ENCODE measurements at places on chromosomes 4 and X. TPM values are rescaled to one million over a fixed set of nuclear protein-coding genes. Genes with fewer than 3 reads are reported as not detected.

The KDR gene
- 13.5 TPM for total RNA-seq

The UCHL1 gene
- 1.0 TPM for total RNA-seq

The POLR2B gene
- 24.2 TPM for total RNA-seq

The LGI2 gene
- 0.13 TPM for total RNA-seq

The CT55 gene
- not detected for total RNA-seq

The RAB9B gene
- total RNA-seq: not detected

The SLITRK4 gene
- not detected for total RNA-seq

The ASMT gene
- total RNA-seq: not detected

The NPY2R gene
- total RNA-seq: not detected

The XAGE1A gene
- not detected for total RNA-seq

The CXCL5 gene
- total RNA-seq: not detected

The LNX1 gene
- 7.0 TPM for total RNA-seq

The PNCK gene
- not detected for total RNA-seq

The HTN3 gene
- total RNA-seq: not detected

The OTUD6A gene
- not detected for total RNA-seq

The HMGB3 gene
- 33.0 TPM for total RNA-seq

The FGF13 gene
- total RNA-seq: 0.55 TPM

The PDHA2 gene
- not detected for total RNA-seq

The PABPC5 gene
- 0.38 TPM for total RNA-seq

The MEPE gene
- not detected for total RNA-seq

The TRAPPC11 gene
- total RNA-seq: 15.6 TPM

The SLC49A3 gene
- total RNA-seq: 7.6 TPM

The EDA gene
- 2.5 TPM for total RNA-seq

The TRIM60 gene
- total RNA-seq: not detected

The GNRHR gene
- not detected for total RNA-seq

The ZDHHC15 gene
- 0.13 TPM for total RNA-seq

The NEIL3 gene
- 0.08 TPM for total RNA-seq

The PNMA6A gene
- total RNA-seq: 4.0 TPM

The PPP1R2C gene
- not detected for total RNA-seq

The SYN1 gene
- total RNA-seq: 0.15 TPM

The NAA10 gene
- 38.0 TPM for total RNA-seq

The GPR143 gene
- 0.78 TPM for total RNA-seq

The MSX1 gene
- total RNA-seq: 0.33 TPM

The CA5B gene
- total RNA-seq: 1.3 TPM

The STS gene
- total RNA-seq: 4.2 TPM

The CD99 gene
- total RNA-seq: 152 TPM

The ARHGAP36 gene
- total RNA-seq: not detected

The DDX60 gene
- 4.3 TPM for total RNA-seq

The EDNRA gene
- 2.0 TPM for total RNA-seq

The FRAS1 gene
- 0.65 TPM for total RNA-seq

The SMIM10 gene
- 0.33 TPM for total RNA-seq

The SLC38A5 gene
- total RNA-seq: 0.30 TPM

The SPANXC gene
- total RNA-seq: not detected

Data from left lobe of liver (tissue), 2 donors.